ENCODE measurements at places on chromosomes 2 and 18.

- DNase-seq, result no peak
Measured at GRCh38 chr18:49846361-49846662, 33.0 kb upstream of the ACAA2 start.

- DNase-seq, result no peak
Measured at GRCh38 chr2:99808361-99809200, 318.8 kb upstream of the REV1 start.

- no peak for DNase-seq
Measured at GRCh38 chr2:39593439-39594393, 72.0 kb upstream of the TMEM178A start.

DNA sequence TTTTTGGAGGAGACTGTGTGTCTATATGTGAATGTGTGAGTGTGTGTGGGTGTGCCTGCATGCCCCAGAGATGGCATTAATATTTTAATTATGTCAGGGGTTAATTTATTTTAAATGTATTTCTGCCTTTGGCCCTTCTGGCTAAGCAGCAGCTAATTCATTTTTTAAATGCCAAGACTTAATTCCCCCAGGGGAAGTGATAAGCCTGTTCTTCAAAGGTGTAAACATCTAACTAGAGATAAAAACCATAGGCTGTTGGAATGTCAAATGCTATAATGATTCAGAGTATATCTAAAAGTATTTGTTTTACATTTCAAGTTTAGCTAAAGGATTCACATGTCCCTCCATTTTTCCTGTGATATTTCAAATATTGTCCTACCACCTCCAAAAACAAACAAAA is 184.7 kb downstream of the SPP2 start:
- DNase-seq, result no peak

DNA sequence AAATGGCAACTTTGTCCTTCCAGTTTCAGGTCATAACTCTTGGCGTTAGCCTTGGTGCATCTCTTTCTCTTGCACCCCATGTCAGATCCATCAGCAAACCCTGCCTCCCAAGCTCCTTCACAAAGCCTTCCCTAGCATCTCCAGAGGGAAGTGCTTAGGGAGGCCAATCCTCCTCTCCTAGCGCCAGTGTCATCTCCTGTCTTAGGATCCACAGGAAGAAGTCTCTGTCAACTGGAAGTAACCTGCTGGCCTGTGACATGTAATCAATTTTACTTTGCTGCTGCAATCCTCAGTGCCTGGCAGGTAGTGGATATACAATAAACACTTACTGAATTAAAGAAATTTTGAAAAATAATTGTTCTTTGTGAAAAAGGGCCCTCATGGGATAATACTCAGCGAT is 7.9 kb upstream of the DNPEP start:
- no peak for DNase-seq

GRCh38 chr2:32005371-32005976 is 5.3 kb downstream of the MEMO1 start:
- no peak for DNase-seq

- DNase-seq, result no peak
Measured at GRCh38 chr18:57624988-57625387, 3.4 kb upstream of the NARS1 start.

GRCh38 chr18:7388741-7389140 is 157.9 kb downstream of the LRRC30 start:
- DNase-seq, result no peak

DNA sequence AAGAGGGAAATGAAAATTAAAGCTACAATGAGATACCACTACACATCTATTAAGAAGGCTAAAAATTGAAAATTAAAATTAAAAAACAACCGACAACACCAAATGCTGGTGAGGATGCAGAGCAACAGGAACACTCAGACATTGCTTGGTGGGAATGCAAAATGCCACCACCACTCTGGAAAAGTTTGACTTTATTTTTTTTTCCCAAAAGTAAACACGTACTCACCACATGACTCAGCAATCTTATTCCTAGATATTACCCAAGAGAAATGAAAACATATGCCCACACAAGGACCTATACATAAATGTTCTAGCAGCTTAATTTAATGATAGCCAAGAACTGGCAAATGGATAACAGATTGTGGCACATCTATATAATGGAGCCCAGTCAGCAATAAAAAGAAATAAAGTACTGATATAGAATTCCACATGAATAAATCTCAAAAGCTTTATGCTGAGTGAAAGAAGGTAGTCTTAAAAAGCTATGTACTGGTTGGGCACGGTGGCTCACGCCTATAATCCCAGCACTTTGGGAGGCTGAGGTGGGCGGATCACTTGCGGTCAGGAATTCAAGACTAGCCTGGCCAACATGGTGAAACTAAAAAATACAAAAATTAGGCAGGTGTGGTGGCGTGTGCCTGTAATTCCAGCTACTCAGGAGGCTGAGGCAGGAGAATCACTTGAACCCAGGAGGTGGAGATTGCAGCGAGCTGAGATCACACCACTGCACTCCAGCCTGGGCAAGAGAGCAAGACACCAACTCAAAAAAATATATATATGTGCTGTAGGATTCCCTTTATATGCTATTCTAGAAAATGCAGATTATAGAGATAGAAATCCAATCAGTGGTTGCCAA is 4.2 kb upstream of the PROC start:
- no peak for DNase-seq

DNA sequence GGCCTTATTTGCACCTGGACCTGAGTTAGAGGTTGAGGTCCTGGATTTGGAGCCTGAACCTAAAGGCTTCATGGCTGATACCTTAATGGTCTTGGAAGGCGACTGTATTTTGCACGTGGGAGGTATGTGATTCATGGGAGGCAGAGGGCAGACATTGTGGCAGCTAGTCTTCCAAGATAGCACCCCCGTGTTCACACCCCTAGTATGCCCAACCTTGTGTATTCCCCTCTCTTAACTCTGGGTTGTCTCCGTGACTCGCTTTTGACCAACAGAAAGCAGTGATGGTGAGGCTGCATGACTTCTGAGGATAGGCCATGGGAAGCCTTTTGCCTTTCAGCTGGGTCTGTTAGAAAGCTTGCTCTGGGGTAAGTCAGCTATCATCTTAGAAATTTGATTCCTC is 45.8 kb upstream of the HAAO start:
- DNase-seq, result no peak

DNA sequence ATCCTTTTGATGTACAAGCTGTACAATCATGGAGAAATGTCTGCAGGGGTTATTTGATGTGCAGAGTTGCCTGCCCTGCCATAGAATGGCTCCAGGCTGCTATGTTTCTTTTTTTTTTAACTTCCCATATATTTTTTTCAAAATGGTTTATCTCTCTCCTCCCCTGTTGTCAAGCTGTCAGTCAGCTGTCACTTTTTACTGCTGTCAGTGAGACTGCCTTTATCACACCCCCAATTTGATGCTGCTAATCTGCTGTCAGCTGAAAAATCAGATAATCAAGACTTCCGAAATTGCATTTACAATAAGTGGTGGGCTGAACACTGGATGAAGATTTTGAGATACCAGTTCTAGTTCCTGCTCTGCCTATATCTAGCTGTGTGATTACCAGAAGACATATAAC is 382.6 kb downstream of the ZEB2 start:
- no peak for DNase-seq

DNA sequence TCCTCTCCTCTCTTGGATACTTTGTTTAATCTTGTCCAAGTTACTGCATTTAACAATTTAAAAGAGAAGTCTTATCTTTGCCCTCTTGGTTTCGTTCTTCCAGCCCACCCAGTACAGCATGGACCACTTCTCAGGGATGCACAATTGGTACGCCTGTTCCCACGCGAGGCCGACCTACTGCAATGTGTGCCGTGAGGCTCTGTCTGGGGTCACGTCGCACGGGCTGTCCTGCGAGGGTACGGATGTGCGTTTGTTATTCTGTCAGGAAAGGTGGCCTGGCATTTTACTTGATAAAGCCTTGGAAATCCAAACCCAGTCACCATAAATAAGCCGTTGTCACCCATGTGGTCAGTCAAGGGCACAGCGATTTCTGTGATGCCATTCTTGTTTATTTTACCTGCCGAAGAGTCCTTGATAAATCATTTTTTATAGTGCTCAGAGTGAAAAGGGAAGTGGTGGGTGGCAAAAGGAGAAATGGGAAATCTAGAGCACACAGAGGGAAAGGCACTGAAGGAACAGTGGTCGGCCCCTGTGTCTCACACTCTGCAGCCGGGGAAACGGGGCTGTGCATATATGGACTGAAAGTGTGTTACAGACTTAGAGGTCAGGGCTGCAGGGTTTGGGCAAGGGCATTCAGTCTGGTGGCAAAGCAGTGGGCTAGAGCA is 80.5 kb downstream of the DGKD start:
- DNase-seq, result no peak

DNA sequence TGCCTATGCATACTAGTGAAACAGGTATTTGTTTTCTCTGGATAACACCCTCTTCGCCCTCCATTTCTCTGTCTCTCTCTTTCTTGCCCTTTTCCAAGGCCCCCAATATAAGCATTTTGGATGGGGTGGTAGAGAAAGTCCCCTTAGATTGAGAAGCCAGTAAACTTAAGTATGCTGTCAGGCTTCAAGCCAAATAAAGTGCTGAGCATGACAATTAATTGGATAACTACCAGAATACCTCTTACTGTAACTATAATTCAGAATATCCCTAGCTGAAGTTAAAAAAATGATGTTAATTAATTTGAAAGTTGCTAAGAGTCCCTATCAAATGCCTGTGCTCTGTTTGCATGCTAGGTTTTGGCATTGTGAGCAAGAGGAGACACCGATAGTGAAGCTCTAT is 324.8 kb downstream of the PARD3B start:
- no peak for DNase-seq

Measured in central memory CD4-positive, alpha-beta T cell (primary cell).